ENCODE measurements at places on chromosomes 5 and 9. TPM values are rescaled to one million over a fixed set of nuclear protein-coding genes. Genes with fewer than 3 reads are reported as not detected.

DNA sequence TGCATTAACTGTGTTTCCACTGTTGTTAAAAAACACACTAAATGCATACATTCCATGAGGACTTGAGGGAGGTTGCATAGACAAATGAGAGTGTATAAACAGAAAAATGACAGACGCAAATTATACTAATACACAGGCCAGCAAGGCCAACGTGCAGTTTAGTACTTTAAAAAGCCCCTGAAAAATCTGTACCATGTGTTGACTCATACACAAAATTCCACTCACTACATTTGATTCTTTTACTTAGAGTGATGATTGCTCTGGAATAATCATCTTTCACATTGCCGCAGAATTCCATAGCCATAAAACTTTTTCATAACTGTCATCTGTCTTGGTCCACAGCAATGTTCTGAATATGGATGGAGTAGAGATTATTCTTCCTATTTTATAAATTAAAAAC, 215.7 kb downstream of the FAM114A2 start:
- no peaks in the 10 kb centered on the region for H3K36me3 ChIP-seq
- H3K4me1 ChIP-seq, result no peaks in the 10 kb centered on the region
- H3K27me3 ChIP-seq, result no peaks in the 10 kb centered on the region
- no peak overlapping the region for H3K27ac ChIP-seq
- no peak for DNase-seq

DNA sequence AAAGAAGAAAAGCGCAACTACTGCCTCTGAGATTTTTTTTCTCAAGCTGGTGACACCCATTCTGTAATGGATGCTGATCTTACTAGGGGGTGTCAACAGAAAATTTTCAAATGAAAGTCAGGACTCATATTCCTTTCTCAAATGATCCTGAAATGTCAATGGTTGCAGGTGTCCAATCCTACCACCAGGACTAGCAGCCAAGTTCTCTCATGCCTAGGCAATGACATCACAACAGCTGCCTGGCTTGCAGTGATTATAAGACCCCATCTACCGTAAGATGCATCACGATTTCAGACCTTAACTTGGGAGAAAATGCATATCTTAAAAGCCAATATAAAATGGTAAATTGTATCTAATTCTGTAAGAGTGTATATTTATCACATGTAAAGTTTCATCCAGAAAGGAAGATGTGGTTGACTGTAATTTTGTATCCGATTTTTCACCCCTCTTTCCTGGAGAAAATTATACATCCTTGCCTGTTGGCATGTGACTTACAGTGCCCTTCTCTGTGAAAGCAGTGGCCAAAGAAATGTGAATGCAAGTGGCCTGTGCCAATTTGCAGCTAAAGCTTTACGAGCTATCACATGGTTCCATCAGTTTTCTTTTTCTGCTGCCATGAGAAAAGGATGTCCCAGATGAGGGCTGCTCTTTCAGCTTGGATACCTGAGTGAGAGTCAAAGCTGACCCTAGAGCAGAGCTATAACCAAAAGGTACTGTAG, 104.4 kb downstream of the DENND1A start:
- H3K27ac ChIP-seq, result no peak overlapping the region
- no peak for DNase-seq
- H3K4me3 ChIP-seq, result no peak overlapping the region
- no peaks in the 10 kb centered on the region for H3K36me3 ChIP-seq
- no peaks in the 10 kb centered on the region for H3K4me1 ChIP-seq

DNA sequence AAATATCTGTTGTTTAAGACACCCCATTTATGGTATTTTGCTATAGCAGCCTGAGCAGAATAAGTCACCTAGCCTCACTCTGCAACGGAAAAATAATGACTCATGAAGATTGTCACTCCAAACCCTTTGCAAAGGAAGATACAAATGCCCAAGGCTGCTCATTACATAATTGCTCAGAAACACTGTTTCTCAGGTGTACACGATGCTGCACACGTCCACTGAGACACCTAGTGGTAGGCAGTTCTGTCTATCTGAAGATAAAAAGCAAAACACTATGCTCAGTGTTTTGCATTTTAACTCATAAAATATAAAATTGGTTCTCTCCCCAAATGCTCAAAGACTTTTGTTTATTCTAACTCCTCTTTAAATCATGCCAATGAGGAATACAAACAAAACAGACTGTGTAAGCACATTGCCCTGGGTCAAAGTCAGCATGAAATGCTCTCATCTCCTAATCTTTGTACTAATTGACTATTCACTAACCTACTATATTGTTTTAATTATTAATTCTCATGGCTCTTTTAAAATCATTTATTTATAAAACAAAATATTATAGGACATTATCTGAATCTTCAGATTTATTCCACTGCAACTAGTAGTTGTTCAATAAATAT, 7.7 kb upstream of the TSLP start:
- H3K36me3 ChIP-seq, result no peaks in the 10 kb centered on the region
- DNase-seq, result no peak
- no peaks in the 10 kb centered on the region for H3K27me3 ChIP-seq
- no peak overlapping the region for H3K27ac ChIP-seq
- no peaks in the 10 kb centered on the region for H3K4me1 ChIP-seq

DNA sequence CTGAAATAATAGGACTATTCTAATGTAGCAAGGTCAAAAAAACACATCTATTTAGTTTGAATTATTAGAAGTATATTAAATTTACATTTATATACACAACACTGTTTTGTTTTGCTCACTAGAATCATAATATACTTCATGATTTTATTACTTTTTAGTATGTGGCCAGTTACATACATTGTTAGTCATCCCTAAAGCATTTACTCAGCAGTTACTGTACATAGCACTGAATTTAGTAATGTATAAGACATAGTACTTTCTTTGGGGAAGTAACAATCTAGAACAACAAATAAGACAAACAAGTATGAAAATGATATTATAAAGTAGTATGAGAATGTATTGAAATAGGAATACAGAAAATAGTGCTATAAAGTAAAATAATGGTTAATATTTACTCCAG, 28.2 kb downstream of the ERCC8 start:
- no peaks in the 10 kb centered on the region for H3K36me3 ChIP-seq
- H3K4me3 ChIP-seq, result no peak overlapping the region
- no peaks in the 10 kb centered on the region for H3K4me1 ChIP-seq

- no peaks in the 10 kb centered on the region for H3K36me3 ChIP-seq
- no peak for DNase-seq
- H3K4me3 ChIP-seq, result no peak overlapping the region
These were observed 660.8 kb downstream of the TLE1 start for GRCh38 chr9:81028504-81028903.

SKIC3 gene
- 59.7 TPM for total RNA-seq

CDHR2 gene
- total RNA-seq, result not detected
